Daoy (cell line): ENCODE measurements at places on chromosomes 5 and 9. TPM values are rescaled to one million over a fixed set of nuclear protein-coding genes. Genes with fewer than 3 reads are reported as not detected.

- DNase-seq = peak; percentile 9
Observed at GRCh38 chr5:115857626-115858349, 16.1 kb downstream of the AP3S1 start.

The PPP1R2B gene
- total RNA-seq = 0.06 and 1.5 TPM in 2 replicates

GRCh38 chr9:129694243-129694646 lies 28.8 kb downstream of the PRRX2 start:
- DNase-seq = peak; percentile 19

DNA sequence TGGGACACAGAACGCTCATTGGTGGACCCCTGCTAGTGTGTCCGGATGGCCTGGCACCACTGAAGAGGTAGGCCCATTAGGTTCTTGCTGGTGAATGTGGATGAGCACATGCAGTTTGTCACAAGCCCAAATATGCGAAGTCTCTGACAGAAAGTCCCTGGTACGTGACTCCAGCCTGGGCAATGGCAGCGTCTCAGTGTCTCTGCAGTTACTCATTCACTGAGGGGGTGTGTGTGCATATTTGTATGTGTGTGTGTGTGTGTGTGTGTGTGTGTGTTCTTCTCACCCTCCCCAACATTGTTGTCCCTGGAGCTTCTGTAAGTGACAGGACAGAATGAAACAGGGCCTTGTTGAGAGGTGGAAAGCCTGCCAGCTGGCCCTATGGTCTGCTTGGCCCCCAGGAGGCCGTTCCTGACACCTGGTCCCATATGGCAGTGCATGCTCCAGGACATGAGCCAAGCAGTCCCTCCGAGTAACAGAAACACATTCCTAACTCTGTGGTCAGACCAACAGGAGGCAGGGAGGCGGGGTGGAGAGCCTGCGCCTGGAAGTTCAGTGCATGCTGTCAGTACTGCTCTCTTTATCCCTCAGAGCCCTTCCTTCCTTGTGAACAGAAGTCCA lies 169.9 kb downstream of the SLC28A3 start:
- peak; percentile 97 for DNase-seq

DNA sequence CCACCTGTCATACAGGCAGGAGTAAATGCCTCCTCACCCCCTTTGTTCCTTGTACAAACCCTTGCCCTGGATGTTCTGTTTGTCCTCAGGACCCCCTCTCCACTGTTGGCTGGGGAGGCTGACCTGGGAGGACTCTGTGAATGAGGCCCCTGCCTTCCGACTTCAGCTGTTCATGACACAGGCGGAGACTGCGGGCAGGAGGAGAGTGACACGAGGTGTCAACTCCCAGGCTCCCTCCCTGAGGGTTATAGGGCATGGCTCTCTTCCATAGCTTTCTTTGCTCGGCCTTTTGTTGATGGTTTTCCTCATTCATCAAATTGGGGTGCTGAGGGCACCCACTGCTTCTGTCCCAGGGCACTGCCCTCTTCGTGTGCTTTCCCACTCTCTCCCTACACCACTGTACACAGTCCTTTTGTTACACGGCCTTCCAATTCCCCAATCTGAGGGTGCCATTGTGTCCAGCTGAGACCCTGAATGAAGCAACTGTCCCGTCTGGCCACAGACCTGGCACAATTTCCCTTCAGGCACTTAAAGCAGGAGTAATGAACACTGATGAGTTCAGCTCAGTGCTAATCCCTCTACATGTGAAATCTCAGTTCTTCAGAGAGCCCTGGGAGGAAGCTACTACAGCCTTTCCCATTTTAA lies 33.8 kb downstream of the KCNIP1 start:
- no peak for DNase-seq

- DNase-seq = peak; percentile 98
Observed at GRCh38 chr5:140107312-140108092, 6.4 kb upstream of the PURA start.

DNA sequence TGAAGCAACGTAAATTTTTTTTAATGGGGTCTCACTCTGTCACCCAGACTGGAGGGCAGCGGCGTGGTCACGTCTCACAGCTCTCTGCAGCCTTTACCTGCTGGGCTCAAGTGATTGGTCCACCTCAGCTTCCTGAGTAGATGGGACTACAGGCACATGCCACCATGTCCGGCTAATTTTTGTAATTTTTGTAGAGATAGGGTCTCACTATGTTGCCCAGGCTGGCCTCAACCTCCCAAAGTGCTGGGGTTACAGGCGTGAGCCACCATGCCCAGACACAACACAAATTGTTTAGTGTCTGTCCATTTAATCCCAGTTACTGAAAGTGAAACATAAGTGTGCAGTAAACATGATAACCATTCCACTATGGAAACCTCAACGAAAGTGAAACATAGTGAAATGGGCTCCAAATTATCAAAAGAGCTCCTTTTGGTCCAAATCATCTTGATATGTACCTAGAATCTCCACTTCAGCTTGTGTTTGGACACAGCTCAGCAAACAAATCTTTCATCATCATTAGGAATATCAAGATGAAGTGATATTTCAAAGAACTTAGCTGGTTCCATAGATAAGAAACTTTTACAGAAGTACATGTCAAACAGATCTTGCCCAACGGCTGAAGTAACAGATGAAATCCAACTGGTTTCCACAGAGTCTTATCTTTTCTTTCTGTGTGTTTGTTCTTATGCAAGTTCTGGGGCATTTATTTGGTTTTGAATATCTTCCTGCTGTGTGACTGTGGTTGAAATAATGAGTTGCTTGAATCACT lies 41.2 kb upstream of the PLPP1 start:
- no peak for DNase-seq

The QSOX2 gene
- total RNA-seq = 25.8 and 30.3 TPM in 2 replicates

DNA sequence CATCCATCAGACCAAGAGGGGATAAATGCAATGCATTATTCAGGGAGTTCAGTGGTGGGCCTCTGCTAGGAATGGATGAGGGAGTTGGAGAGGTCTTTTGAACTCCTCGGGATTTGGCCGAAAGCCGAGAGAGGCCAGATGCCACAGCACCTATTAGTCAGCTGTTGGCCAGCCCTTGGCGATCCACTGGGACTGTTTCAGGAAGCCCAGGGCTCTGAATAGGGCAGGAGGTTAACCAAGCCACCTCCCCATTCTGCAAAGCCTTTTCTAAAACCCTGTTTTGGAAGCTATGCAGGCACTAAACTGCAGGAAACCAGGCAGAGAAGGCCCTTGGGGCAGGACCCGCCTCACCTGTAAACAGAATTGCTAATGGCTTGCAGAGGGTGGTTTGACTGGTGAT lies 37.8 kb downstream of the ASTN2 start:
- no peak for DNase-seq

DNA sequence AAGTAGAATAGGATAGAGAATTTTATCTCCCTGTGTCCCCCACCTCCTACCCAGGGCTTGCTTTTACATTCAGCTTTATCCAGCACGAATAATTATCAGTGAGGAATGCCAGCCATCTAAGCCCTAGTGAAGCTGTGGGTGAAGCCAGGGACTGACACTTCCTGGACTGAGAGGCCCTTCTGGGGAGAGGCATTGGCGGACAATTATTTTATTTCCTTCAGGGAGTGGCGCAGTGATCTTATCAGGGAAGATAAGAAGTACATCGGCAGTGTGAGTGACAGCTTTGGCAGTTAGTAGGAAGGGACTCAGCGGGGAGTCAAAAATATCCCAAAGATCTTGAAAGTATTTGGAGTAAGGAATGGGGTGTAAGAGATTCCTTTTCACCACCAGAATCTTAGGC lies 34.9 kb upstream of the RPS23 start:
- no peak for DNase-seq

- peak; percentile 85 for DNase-seq
Observed at GRCh38 chr5:96807075-96807654, 580 bp downstream of the ERAP1 start.

- DNase-seq = no peak
Observed at GRCh38 chr9:108099854-108100253, 610.3 kb upstream of the KLF4 start.

DNA sequence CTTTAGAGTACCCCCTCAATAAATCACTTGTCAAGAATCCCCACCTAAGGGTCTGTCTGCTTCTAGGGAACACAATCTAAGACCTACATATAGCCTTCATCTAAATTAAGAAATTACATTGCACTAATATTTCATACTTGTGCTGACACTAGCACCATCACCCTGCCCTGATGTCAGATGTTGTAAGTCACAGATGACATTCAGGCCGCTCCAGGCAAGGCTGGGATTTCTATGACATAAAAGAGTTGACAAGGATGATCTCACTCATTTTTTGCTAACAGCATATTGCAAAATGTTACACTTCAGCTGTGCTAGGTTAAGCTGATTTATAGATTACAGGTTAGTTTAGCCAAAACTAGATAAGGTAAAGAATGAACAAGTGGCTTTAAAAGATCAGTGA lies 372.5 kb upstream of the GRIA1 start:
- DNase-seq = no peak

GRCh38 chr9:784916-785315 lies 56.6 kb upstream of the DMRT1 start:
- DNase-seq = no peak

GRCh38 chr5:316210-317085 lies 5.1 kb upstream of the AHRR start:
- no peak for DNase-seq

DNA sequence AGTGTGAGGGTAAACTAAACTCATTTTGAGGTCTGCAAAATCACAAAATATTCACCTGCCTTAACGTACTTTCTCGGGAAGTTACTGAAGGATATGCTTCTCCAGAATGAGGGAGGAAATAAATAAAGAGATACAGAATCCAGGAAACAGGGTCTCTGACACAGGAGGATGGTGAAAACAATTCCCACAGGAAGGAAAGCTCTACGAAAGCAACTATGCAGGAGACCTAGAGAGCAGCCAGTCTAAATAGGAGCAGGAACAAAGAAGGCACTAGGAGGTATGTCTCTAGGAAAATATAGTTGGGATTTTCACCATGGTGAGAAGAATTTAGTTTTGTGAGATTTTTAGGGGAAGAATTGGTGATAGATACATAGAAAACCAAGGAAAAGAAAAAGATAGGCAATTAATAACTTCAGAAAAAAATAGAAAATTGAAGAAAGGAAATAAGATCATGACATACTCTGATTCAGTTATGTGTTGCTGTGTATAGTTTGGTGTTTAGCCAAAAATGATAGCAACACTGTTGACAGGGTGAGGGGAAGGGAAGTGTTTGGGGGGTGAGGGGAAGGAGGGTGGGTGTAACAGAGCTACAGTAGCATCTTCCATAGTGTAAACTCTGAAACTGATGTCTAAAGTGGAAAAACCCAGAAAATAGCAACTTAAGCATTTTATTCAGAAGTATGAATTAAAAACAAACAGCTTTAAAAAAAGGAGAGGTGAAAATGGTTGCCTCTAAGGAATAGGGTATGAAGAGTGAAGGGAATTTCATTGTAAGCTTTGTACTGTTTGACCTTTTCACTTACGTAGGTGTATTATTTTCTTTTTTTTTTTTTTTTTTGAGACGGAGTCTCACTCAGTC lies 9.8 kb downstream of the GPR21 start:
- DNase-seq = no peak

DNA sequence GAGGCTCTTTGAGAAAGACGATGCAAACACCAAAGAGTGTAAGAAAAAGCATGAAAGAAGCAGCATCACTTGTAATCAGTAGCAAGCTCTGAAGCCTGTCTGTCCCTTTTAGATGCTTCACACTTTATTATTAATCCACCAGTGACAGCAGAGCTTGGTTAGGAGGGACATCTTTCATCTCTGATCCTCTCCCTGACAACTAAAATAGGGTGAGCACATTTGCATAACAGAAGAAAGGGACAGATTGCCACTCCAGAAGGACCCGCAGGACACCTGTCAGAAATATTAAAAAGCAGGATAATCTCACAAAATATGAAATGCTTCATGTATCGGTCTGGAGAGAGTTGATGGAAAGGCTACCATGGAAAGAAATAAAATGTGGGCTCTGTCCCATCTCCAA lies 71.4 kb upstream of the MAP1B start:
- no peak for DNase-seq

- DNase-seq = no peak
Observed at GRCh38 chr9:111050819-111051218, 12.5 kb upstream of the LPAR1 start.

DNA sequence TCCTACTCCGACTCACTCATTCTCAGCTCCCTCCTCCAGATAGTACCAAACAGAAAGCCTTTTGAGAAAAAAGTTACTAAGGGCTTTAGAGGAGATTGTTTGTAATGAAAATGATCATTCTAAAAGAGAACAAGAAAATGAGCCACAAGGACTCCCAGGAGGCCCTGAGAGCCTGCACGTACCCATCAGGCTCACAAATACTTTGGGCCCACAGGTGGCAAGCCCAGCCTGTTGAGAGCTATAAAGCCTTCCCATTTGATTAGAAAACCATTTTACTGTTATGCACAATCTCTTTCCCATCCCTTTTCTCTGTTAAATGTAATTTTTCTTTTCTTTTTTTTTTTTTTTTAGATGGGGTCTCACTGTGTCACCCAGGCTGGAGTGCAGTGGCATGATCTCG lies 136.1 kb downstream of the LHFPL2 start:
- DNase-seq = no peak

- DNase-seq = peak; percentile 49
Observed at GRCh38 chr5:8905021-8905420, 640.9 kb downstream of the SEMA5A start.

DNA sequence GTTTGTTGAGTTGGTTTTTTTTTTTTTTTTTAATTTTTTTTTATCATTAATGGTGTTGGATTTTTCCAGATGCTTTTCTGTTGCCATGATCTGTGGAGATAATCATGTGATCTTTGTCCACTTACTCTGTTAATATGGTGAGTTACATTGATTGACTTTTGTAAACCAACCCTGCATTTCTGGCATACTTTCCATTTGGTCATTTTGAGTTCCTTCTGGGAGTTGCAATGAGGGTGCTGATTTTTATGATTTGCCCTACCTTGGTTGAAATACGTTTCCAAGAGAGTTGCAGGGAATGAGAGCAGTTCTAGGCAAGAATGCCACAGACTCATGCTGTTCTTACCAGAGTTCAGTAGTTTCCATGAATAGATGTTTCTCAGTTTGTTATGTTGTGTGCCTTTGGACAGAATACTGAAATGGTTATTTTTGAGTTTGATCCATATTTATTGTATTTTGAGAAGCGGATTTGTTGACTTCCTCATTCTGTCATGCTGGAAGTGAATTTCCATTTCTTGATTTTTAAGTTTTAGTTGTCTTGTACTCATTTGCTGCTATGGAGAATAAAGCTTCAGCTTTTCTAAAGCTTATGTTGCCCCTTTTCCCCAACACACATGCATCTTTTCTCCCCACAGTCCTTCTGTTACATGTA lies 69.0 kb downstream of the SCAMP1 start:
- no peak for DNase-seq

The HMCN2 gene
- total RNA-seq = 0.06 TPM in 1 of 2 replicates, not detected in the other

GRCh38 chr9:128632066-128632465 lies 24.6 kb downstream of the DYNC2I2 start:
- no peak for DNase-seq

GRCh38 chr5:146836226-146836842 lies 42.2 kb downstream of the PPP2R2B start:
- DNase-seq = no peak

DNA sequence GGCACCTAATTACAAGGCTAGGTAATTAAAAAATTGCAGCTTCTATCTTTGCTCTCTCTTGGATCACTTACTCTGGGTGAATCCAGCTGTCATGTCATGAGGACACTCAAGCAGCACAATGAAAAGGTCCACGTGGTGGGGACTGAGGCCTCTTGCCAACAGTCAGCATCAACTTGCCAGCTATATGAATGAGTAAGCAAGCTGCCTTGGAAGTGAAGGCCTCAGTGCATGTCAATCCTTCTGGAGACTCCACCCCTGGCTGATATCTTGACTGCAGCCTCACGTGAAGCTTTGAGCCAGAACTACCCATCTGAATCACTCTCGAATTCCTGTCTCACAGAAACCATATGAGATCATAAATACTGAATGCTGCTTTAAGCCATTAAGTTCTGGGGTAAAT lies 140.5 kb downstream of the SNX18 start:
- peak; percentile 81 for DNase-seq

The DMGDH gene
- 0.18 and 0.74 TPM in 2 replicates for total RNA-seq
